Inflammatory macrophage treated with lipopolysaccharide for 1 hour (primary cell): ENCODE measurements at places on chromosomes 6 and 20.
A peak's percentile ranks its signal among the peaks of the same experiment; 100 is the strongest.

- peak; percentile 46 for DNase-seq
These were observed 45.5 kb upstream of the SUPT3H start for GRCh38 chr6:45423111-45423823.

DNA sequence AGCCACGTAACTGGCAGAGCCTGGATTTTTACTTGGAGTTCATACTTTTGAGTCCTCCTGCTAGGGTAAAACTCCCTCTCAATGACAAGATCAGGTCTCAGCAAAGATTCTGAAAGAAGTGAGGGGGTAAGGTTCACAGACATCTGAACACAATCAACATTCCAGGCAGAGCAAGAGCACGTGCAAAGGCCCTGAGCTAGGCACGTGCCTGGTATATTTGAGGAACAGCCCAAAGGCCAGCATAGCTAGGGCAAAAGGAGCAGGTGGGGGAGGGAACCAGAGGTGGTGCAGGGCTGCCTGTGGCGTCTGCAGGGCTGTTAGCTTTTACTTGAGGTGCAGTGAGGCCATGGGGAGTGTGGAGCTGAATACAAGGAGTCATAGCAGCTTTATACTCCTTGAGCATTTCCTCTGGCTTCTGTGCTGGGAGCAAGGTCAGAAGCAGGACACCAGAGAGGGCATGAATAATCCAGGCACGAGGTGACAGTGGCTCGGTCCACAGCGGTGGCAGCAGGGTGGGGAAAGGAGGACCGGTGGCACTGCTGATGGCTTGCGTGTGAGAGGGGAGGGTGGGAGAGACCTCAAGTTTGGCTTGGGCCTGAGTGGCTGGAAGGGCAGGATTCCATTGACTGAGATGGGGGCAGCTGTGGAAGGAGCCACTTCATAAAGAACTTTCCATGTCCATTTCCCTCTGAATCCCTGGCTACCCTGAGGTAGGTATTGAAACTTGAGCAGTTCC is 57.0 kb downstream of the DLGAP4 start:
- no peak for DNase-seq

DNA sequence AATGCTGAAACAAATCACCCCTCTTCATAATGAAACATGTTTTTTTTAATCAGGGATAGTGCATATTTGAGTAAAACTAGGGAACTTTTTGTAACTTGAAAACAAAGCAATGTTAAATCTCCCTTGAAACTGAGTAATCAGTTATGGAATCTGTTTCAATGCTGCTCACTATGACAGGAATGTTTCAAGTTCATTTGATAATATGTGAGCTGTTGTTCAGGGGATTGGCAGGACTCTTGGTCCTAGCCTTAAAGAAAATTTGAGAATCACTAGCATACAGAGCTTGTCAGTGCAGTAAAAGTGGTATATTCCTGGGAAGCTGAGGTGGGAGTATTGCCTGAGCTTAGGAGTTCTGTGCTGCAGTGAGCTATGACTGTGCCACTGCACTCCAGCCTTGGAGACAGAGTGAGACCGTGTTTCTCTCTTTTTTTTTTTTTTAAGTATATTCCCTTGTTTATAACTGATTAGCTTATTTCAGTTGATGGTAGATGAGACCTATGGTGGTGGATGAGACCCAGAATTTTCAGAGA is 21.6 kb upstream of the CALHM6 start:
- DNase-seq, result no peak

DNA sequence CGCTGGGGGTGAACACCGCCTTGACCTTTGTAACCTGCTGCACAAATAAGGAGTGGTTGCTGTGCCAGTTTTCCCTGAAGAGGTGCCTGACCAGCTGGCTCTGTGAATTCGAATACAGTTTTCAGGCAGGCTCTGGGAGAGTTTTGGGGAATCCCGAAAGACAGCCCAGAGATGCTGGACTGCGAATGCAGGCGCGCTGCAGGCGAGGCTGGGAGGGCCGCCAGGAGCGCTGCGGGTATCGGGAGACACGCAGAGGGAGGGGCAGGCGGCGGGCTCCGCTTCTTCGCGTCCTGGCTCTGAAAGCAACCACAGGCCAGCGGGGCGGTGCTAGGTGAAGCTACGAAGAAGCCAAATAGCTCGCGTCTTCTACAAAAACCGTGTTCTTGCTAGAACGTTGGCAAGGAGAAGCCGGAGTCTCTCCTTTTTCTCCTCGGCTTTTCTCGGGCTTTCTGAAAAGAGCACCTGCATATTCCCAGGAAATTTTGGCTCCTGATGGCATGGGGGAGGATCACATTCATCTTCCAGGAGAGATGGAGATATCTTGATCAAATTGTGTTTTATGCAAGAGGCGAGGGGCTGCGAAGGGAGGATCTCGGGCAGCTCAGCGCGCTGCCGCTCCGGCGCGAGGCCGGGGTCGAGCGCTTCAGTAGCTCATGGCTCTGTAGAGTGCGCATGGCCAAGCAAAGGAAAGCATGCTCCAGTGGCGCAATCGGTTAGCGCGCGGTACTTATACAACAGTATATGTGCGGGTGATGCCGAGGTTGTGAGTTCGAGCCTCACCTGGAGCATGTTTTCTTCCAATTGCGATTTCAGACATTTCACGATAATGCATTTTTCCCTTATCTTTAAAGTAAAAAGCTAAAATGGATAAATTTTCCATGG is 158.1 kb upstream of the ZNF184 start:
- no peak for DNase-seq

DNA sequence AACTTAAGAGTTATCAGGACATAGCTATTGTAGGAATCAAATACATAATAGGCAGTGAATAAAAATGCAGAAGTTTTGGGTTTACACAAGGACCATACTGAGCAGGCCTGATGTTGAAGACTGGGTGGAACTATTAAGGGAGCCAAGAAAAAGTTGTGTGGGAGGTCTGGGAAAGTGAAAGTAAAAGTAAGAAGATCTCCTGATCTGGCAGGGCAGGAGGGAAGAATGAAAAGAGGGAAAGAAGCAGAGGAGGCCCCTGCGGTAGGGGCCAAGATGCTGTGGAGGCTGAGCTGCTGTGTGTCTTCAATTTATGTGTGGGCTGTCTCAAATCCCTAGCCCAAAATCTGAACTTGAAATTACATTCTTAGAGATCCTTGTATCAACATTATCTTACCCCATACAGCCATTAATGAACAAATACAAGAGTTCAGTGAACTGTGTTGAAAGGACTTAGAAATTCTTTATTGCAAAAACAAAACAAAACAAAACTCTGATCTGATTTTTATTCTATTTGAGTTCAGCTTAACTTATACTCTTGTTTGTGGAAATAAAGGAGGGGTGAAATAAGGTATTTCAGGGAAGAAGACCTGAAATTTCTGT is 1183.8 kb downstream of the HACE1 start:
- peak; percentile 2 for DNase-seq

DNA sequence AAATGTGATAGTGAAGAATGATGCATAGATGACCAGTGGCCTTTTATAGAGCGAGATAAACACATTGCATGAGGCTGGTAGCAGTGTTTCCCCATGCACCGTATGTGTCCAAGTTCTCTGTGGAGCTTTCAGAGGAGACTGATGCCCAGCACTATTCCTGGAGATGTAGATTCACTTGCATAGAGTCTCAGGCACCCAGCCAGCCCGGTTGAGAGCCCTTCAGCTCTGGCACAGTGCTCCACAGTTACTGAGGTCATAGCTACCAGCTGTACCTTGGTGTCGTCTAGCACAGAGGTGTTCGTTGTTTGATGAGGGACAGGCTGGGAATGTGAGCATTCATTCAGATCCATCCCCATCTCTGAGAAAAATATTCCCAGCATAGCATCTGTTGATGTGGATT is 328.9 kb downstream of the FARS2 start:
- DNase-seq, result no peak

DNA sequence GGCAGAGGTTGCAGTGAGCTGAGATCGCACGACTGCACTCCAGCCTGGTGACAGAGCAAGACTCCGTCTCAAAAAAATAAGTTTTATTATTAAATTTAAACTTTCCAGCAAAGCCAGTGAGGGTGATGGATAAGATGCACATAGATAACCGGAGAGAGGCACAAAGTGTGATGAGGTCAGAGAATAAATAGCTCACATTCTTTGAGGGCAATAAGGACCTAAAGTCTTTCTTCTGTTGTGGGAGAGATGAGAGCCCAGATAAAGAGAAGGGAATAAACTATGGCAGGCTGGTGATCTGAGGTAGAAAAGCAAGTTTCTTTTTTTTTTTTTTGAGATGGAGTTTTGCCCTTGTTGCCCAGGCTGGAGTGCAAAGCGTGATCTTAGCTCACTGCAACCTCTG is 20.6 kb upstream of the EZR start:
- no peak for DNase-seq

DNA sequence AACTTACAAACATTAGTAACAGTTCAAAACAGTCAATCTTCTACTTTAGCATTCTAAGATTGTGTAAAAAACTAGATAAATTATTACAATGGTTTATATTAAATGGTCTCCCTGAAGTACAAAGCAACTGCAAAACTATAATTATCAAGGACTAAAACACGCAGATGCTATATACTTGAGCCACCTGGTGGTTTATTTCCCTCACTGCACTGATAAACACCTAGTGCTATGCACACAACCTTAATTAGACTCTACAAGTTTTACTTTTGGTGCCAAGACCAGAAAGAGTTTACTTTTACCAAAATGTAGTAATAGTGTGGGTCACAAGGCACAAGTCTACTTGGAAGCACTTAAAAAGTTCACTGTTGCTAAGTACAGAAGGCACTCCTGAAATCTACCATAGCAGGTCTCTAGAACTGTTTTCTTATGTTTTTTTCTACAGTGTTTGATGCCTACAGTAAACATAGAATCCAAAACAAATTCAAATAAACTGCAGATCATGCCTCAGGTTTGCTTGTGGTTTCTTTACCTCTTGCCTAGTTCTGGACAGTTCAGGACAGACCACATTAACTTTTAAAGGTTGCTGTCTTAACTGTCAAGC is 49.2 kb downstream of the GMDS start:
- peak; percentile 39 for DNase-seq

- no peak for DNase-seq
These were observed 104.8 kb downstream of the ELOVL4 start for GRCh38 chr6:79842376-79843040.

DNA sequence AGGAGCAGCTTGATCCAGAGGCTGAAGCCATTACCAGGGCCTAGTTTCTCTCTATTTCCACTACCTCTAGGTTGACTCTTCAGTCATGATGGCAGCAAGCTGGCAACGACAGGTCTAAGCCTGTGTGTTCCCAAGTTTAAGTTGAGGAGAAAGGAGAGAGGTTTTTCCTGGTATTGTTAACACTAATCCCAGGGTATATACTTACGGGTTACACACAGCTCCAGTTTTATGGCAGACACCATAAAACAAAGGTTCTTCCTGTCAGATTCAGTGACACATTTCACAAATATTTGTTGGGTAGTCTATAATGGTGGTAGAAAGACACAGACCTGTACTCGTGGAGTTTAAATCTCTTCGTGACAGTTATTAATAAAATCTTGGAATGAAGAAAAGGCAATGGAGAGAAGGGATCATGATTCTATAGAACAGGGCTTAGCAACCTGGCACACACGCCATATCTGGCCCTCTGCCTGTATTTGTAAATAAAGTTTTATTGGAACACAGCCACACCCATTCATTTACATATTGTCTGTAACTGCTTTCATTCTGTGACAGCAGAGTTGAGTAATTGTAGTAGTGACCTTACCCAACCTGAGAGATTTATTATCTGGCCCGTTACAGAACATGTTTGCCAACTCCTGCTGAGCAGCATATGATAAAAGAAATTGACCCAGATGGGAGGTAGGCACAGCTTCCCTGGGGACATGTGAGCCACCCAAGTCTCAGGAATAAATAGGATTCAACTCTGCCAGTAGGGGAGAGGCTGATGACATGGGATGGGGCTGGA is 323.3 kb downstream of the CDH4 start:
- DNase-seq, result no peak

- DNase-seq, result no peak
These were observed 250.4 kb downstream of the CDH4 start for GRCh38 chr20:61502433-61502832.

GRCh38 chr6:132400883-132401617 is at the start of gene MOXD1:
Gene MOXD1, minus strand, starts transcription at chr6:132401475. Its CDS starts 49 bp downstream, at chr6:132401426.
- DNase-seq, result no peak

GRCh38 chr6:104829183-104829958 is 30.3 kb downstream of the HACE1 start:
- no peak for DNase-seq

DNA sequence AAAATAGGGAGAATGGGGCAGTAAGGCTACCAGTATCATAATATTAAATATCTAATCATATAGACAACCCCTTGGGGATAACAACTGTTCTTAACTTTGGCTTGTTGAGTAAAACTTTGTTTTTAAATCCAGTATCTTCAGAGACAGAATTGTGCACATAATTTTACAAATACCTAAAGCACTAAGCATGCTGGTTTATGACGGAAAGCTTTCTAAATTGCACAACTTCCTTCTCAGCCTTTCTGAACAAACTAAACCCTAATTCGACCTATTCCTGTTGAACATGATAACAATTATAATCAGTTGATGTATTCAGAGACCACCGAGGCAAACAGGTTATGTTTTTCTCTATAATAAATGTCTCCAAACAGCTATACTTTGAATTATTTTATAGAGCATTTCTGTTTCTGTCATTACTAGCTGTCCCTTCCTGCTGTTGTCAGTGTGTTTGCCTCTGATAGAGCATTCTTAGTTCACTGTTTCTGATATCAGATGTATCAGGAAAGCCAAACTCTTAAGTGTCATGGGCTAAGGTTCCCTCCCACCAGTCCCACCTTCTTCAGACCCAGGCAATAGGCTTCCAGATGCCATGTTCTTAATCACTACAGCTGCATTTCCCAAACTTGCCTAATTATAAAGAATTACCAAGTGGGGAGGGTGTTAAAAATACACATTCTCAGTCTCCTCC is 8.7 kb downstream of the ZHX3 start:
- DNase-seq, result peak; percentile 31

GRCh38 chr6:33450434-33450833 is 3.9 kb upstream of the ZBTB9 start:
- DNase-seq, result peak; percentile 85

- no peak for DNase-seq
These were observed 1197.7 kb upstream of the CITED2 start for GRCh38 chr6:140572129-140572528.

- no peak for DNase-seq
These were observed 11.0 kb upstream of the KHDC1L start for GRCh38 chr6:73236144-73236750.

DNA sequence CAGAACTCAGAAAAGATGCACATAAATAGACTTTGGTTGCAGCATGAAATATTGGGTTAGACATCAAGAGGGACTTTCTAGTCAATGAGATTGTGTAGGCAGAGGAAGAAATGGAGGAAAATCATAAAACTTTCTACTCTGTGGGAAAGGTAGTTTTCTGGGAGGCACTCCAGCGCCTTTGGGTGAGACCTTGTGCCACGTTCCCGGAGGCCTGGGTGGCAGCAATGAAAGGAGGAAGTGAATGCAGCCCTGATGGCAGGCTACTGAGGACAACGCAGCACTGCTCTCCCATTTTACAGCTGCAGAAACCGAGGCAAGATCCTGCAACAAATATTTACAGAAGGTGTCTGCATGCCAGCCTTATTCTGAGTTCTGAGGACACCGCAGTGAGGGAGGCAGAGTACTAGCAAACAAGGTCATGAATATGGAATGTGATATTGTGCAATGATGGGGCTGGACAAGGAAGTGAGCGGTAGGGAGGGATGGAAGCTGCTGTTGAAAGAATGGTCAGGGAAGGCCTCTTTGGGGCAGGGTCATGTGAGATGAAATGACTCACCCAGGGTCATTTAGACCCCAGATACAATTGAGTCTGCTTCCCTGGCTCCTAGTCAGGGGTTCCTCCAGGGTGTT is 159.1 kb downstream of the TFAP2C start:
- DNase-seq, result no peak
